ENCODE measurements at places on chromosomes 5 and 9.

DNA sequence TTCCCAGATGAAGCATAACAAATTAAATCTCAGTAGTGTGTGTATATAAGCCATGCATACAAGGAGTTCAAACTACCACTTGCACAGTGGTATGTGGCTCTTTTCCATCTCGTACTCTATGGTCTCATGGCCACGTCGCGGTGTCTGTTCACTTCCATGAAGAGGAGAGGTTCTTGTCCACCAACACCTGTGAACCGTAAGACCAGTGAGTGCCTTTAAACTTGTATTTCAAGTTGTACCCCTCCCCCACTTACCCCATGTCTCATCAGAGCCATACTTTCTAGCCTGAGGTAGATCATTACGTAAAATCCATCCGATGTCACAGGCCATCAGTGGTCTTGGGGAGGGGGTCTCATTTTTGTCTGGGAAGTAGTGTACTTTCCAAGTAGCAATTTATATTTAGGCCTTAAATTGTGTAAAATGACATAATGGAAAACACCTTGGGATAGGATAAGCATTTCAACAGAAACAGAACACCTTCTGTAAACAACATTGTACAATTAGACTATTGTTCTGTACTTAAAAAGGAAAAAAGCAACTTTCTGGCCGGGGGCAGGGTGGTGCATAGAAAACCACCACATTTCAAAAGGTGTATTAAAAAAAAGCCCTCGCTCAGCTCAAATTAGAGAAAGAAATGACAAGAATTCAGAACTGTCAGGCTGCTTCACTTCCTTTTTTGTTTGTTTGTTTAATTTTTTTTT is 163.0 kb downstream of the SMARCA2 start:
- DNase-seq = no peak

DNA sequence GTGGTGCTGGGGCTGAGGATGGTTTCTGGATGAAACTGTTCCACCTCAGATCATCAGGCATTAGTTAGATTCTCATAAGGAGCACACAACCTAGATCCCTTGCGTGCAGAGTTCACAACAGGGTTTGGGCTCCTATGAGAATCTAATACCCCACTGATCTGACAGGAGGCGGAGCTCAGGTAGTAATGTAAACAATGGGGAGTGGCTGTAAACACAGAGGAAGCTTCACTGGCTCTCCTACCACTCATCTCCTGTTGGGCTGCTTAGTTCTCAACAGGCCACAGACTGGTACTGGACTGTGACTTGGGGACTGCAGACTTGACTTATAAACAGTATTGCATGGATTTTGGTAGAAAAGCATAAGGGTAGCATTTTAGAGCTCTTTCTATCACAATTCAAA is 870.7 kb upstream of the CDH10 start:
- DNase-seq = no peak

GRCh38 chr5:82296929-82297328 is 18.8 kb upstream of the RPS23 start:
- no peak for DNase-seq

- DNase-seq = no peak
Observed at GRCh38 chr5:171692107-171692506, 93.5 kb upstream of the SMIM23 start.

DNA sequence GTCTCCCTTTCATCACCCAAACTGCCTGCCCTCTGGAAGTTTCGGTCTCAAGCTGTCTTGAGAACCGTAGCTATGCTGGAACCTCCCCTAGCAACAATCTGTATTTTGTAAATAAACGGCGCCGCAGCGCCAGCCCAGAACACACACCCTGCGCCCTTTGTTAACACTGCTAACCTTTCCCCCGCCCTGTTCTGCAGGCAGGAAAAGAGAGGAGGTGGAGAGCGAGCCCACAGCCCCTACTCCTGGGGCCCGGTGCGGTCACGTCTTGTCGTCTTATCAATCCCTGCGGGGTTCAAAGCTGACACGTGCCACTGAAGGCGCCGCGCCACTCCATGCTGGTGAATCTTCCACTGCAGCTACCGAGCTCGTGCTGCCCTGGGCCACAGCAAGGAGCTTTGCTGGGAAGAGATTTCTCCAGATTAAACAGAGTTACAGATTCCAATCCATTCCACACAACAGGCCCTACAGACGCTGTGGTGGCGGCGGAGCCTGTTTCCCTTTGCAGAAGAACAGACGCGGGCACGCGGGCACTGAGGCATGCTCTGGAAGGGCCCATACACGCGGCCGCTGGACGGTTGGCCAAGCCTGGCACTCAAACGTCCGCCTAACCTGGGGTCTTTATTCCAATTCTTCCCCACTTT is 25.3 kb downstream of the ZDHHC11B start:
- no peak for DNase-seq

DNA sequence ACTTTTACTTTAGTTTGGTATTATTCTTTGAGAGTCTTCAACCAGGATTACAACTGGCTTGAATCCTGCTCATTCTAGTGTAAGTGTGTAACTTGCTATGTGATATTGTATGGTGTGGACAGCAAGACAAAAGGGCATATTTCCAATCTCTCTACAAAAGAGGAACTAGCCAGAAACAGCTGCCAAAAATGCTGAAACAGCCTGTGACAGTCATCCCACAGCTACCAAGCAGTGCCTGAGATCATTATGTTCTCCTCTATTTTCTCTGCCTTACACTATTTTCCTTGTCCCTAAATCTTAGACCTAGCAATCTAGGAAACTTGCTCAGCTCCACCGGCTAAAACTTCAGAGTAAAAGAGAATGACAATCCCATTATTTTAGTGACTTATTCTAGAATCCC is 42.8 kb downstream of the WDR41 start:
- DNase-seq = no peak

- DNase-seq = no peak
Observed at GRCh38 chr5:139473565-139473964, 2.8 kb downstream of the SMIM33 start.

DNA sequence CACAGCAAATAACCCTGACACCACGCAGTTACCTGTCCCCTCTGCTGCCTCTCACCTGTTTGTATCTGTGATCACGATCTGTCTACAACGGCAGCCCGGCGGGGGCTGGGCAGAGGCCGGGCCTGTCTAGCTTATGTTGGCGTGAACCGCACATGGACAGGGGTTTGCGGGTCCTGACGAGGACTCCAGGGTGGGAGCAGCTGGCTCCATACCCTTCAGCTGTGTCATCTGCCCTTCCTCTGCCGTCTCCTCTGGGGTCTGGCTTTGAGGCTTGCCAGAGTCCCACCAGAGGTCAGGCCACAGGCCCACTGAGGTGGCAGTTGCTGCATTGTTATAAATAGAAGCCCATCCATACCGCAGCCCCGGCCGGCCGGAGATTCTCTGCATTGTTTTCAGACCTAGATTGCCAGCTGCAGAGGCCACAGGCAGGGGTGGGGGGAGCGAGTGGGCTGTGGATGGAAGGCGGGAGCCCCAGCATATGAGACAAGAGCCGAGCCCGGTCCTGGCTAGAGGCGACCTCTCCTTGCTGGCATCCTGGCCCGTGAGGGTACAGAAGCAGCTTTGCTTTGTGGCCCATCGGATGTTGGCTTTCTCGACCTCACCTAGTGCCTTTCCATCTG is 37.8 kb downstream of the FAM78A start:
- DNase-seq = no peak

DNA sequence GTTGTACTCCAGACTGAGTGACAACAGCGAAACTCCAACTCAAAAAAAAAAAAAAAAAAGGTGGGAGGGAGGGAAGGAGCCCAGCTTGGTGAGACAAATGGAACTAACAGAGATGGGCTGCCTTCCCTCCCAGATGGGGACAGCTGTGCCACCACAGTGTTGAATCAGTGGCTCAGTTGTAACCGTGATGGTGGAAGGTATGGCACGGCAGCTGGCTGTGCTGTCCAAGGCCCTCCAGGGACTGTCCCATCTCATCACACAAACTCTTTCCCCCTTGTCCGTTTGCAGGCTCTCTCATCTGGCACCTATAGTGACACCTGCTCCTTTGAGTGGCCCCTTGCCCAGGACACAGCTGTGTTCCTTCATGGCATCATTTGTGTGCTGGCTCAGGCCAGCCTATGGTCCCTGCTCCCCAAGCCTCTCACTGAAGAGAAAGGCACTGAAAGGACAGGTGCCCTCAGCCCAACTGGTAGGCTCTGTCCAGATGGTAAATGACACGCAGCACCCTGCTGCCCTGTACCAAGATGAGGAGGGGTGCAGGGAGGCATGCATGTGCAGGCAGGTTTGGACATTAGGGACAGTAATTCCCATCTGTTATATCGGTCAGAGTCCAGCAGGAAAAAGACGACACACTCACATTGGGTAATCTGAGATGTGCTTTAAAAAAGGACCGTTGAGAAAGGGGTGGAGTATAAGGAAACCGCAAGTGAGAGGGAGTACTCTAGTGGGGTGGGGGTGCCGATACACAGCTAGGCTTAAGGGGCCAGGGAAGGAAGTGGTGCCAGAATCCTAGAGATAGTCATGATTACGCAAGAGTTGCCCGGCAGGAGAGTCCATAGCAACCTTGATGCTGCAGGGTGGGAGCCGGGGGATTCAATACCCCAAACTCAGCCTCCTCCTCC is 4.3 kb downstream of the SMIM33 start:
- no peak for DNase-seq

DNA sequence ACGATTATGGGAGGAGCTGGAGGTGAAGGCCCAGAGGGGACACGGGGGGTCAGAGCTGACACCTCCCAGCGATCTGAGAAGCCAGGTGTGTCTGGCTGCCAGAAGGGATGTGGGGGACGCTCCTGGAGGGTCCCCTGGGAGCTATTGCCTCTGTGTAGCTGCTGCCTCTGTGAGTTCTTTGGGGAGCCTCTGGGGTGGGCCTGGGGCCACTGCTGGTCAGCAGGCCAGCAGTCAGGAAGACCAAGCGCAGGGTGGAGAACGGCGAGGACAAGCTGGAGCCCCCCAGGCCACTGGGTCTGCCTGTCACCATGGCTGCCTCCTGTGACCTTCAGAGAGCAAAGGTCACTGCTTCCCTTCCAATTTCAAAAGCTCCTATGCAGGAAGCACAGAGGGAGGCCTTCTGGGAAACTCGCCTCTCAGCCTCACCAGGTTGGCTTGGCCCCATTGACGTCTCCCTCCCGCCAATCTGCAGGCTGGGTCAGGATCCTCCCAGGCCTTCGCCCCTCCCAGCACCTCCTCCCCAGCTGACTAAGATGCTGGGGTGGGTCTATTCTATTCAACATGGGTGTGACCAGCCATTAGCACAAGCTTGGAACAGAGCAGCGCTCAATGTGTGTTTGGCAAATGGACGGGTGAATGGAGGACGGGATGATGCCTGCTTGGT is 126.4 kb downstream of the GAPVD1 start:
- no peak for DNase-seq

DNA sequence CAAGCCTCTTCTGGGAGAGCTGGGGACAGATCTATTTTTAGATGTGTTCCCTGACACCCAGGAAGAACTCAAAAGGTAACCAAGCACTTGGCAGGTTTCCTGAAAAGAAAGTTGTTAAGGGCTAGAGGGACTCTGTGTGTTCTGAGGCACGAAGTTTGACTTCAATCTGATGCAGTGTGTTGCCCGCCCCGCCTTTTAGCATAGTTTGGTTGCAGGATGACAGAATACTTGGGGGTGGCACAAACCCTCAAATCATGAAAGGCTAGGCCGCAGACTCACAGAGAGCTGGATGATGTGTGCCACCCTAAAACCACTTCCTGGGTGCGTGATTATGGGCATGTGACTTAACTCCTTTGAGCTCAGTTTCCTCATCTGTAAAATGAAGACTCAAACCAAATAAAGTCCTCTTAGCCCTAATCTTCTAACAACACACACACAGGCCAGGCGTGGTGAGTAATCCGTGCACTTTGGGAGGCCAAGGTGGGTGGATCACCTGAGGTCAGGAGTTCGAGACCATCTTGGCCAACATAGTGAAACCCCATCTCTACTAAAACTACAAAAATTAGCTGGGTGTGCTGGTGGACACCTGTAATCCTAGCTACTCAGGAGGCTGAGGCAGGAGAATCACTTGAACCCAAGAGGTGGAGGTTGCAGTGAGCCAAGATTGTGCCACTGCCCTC is 12.8 kb upstream of the NDFIP1 start:
- DNase-seq = no peak

GRCh38 chr9:134624621-134625181 is 16.9 kb upstream of the COL5A1 start:
- DNase-seq = no peak

DNA sequence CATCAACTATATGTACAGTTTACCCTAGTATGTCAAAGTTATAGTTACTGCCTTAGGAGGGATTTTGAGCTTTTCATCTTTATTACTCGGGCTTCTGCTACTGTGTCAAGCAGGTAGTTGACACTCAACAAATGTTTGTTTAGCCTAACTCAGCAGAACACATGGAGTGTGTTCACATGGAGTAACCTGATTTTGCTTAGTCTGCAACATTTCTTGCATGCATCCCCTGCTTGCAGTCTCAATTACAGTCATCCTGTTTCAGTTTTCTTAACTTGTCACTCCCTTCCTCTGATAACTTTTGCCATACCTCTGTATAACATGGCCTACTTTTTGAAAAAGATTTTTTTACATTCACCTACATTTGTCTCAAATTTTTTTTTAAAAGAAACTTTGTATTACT is 135.5 kb downstream of the NMUR2 start:
- DNase-seq = no peak

DNA sequence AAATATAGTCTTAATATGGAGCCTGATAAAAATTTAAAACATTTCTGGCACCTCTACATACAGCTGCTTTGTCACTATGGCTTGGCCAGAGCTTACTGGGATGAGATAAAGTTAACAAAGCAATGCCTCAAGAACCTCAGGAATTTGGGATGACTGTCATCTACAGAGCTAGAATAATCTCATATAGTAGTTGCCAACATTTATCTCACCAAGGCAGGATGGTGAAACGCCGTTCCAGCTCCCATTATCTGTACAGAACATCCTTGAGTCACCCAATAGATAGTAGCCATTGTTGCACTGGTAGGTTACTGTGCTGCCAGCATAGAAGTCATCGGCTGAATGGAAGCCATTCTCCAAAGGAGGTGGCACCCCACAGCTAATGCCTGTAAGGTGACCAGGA is 94.6 kb upstream of the TXNDC8 start:
- no peak for DNase-seq

DNA sequence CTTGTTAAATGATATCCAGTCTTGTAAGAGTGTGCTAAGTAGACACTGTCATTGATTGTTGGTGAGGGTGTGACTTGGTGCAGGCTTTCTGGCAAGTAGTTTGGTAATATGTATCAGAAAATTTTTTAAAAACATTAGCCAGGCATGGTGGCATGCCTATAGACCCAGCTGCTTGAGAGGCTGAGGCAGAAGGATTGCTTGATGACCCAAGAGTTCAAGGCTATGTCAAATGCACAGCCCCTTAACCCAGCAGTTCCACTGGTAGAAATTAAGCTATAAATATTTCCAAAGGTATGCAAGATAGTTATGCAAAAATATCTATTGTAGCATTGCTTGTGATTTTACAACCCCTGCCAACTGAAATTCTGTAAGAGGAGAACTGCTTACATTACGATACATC is 24.2 kb downstream of the ZBTB43 start:
- DNase-seq = no peak

- no peak for DNase-seq
Observed at GRCh38 chr5:151146061-151146460, 11.5 kb downstream of the ANXA6 start.

- no peak for DNase-seq
Observed at GRCh38 chr5:99386406-99387077, 457.7 kb upstream of the CHD1 start.

- no peak for DNase-seq
Observed at GRCh38 chr5:67176936-67177335, 19.7 kb downstream of the CD180 start.

Data from memory B cell (primary cell).